ENCODE measurements at places on chromosomes 5 and 9.

DNA sequence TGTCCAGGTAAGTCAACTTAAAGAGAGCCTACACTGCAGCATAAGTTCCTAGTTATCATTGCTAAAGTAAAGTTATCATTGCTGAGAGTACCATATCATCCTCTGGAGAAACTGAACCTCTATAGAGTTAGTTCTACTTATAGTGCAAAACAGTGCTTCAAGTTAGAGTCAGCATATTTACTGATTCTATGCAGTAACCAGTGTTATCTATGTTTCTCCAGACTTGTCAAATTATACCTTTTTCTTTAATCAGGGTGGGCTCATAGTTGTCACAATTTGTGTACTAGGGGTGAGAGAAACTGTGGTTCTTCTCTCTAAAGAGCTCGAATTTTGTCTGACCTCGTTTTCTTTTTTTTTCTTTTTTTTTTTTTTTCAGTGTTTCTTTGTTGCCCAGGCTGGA, 79.6 kb downstream of the ANXA2R start:
- DNase-seq, result no peak

DNA sequence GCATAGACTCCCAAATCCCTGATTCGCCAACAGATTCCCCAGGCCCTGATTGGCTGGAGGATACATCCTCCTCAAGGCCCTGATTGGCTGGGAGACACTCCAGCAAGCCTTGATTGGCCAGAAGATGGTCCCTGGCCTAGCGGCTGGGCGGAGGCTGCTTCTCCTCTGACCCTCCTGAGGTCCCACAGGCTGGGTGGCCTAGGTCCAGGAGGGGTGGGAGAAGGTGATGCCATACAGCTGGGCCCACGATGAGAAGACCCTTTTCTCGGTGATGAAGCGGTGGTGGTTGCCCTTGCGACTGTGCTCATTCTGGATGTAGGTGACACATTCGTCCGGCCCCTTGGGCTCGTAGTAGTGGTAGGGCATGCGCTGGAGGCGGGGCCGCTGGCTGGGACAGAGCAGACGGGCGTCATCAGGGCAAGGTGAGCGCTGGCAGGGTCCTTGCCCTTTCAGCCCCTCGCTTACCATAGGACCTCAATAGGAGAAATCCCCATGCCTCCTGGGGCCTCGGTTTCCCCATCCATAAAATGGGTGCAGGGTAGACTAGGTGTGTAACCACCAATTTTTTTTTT, 9.0 kb upstream of the AK1 start:
- no peak for DNase-seq

- DNase-seq, result no peak
Measured at GRCh38 chr5:111626473-111627148, 114.3 kb upstream of the STARD4 start.

DNA sequence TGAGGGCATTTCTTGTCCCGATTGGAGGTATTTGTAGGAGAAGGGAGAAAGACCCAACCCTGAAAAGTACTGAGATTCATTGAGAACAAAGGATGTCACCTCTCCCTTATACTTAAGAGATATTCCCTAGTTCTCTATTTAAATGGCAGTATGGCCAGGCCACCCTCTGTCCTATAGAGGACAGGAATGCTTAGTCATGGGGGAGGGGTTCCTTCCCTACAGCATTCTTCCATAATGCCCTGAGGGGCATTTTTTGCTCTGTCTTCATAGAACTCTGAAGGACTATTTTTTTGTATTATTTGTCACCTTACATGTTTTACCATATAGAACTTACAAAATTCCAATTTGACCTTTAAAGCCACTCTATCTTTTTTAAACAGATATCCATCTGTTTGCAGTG, 176.3 kb downstream of the TMEM161B start:
- no peak for DNase-seq

DNA sequence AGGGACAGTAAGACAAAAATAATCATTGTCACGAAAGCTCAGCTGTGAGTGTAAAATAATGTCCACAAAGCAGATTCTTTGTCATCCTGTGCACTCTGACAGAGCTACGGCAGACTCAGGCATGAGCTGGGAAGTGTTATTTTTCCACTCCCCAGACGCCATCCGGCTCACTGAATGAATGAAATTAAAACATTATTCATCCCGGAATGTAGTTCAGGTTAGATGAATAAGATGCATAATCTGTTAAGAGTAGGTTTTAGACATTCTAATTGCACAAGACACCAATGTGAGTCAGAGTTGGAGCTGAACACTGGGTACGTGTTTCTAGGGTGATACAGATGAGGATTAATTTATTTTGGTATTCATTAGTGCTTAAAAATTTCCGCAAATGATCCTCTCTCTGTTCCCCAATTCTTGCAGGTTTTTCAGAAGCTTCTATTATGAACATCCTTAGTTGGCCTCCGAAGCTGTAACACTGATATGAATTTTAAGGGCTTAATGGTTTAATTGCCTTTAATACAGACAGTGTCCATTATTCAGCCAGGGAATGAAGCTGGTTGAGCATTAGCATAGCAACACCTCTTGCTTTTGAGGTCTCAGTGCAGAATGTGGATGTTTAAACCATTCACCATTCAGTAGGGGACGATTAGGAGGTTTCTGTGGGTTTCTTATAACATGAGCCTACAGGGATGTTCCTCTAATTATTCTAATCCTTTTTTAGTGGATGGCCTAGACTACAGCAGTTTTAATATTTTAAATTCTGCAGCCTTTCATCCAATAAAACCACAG, 65.6 kb upstream of the FRRS1L start:
- DNase-seq, result no peak

- DNase-seq, result no peak
Measured at GRCh38 chr9:5566054-5566618, 55.8 kb downstream of the PDCD1LG2 start.

- no peak for DNase-seq
Measured at GRCh38 chr9:31140316-31140715, 1244.1 kb upstream of the ACO1 start.

DNA sequence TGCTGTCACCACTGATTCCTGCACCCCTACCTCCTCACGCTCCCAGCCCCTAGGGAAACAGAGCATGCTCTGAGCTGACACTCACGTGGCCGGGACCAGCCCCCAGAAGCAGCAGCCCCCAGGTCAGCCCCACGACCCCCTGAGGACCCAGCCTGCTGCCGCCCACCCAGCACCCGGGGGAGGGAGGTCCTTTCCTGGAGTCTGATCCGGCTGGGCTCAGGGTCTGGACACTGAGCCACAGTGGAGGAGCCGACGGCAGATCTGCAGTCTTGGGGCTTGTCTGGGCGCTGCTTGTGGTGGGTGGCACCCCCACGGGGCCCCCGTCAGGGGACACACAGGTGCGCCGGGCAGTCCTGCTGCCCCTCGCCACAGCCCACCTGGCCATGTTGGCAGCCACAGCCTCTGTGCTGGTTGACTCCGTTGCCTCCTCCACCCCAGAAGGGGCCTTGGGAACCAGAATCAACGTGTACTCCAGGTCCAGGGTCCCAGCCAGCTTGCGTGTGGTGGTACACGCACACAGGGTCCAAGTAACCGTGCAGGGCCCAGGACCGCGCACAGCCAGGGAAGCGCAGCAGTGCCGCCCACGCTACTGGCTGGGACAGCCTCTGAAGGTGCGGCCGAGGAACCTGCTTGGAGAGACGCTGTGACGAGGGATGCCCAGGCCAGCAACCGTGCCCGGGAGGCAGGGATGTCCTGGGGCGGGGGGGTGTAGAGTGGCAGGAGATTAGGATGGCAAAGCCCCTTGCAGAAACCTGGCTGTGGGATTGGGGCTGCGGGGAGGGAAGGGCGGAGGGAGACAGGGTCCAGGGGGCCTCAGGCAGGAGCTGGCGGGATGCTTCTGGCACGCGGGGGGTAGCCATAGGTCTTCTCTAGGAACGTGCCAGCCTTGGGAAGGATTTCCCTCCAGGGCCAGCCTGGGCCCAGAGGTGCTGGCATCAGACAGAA, 3.5 kb downstream of the DNLZ start:
- no peak for DNase-seq

DNA sequence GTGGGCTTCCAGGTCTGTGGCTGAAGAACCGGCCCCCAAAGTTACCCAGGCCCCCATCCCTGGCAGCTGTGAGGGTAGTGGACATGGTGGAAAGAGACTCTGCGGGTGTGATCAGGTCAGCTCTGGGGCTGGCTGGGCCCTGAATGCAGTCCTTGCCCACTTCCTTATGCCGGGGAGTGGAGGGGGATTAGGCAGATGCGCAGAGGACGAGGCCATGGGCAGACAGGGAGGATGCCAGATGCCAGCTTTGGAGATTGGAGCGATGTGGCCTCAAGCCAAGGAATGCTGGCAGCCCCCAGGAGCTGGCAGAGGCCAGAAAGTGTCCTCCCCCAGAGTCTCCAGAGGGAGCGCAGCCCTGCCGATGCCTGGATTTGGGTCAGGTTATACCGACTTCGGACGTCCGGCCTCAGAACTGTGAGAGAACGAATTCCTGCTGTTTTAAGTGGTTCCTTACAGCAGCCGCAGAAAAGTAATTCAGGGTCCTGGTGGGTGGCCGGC, 69.8 kb downstream of the ADAMTS2 start:
- no peak for DNase-seq

- DNase-seq, result no peak
Measured at GRCh38 chr5:160315968-160316367, 3.6 kb upstream of the CCNJL start.

GRCh38 chr9:38380872-38381534, 11.5 kb upstream of the ALDH1B1 start:
- no peak for DNase-seq

DNA sequence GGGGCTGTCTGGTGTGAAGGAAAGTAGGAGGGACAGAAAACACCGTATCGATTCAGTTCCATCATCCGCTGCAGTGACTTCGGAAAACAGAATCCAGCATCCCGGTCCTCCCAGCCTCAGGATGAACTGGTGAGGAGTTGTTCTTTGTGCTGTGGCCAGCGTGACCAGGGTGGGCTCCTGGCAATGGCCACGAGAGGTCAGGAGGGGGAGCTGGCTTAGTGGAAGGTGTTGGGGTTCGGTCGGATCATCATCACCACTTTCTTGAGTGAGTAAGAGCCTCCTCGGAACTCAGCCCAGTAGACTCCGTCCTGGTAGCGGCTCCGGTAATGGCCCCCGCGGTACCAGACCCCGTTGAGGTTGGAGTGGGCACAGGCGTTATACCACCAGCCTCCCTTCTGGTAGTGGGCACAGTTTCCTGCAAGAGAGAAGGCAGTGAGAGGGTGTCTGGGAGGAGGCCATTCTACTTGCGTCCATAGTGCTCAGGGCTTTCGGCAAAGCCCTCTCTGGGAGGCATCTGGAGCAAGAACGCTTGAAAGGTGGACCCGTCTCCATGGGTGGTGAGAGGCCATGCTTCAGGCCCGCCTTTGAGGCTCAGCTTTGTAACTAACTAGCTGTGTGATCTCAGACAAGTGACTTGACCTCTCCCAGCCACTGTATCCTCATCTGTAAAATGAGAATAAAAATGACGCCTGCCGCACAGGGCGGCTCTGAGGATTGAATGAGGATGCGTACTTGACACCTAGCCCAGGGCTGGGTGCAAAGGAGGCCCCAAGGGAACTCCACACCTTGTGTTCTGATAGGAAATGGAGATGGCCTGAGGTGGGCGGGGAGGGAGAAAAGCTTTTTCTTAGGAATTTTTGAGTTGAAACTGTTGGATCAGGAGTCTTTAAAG, 33.5 kb downstream of the ANGPTL2 start:
- DNase-seq, result no peak

GRCh38 chr9:100474924-100475276, 2.0 kb downstream of the TMEFF1 start:
- no peak for DNase-seq

GRCh38 chr5:120124031-120124430, 340.1 kb upstream of the PRR16 start:
- no peak for DNase-seq

DNA sequence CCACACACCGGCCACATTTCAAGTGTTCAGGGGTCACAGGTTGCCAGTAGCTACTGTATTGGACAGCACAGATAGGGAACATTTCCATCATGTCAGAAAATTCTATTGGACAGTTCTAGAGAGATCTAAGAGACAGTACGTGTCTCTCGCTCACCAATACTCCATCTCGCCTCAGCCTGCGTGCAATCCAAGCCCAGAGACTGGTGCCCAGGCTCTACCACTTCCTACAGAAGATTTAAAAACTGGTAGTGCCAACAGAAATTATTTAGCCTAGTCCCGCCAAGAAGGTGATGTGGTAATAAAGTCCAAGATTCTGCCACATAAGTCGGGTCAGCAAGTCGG, 390 bp upstream of the SNX2 start:
- no peak for DNase-seq

DNA sequence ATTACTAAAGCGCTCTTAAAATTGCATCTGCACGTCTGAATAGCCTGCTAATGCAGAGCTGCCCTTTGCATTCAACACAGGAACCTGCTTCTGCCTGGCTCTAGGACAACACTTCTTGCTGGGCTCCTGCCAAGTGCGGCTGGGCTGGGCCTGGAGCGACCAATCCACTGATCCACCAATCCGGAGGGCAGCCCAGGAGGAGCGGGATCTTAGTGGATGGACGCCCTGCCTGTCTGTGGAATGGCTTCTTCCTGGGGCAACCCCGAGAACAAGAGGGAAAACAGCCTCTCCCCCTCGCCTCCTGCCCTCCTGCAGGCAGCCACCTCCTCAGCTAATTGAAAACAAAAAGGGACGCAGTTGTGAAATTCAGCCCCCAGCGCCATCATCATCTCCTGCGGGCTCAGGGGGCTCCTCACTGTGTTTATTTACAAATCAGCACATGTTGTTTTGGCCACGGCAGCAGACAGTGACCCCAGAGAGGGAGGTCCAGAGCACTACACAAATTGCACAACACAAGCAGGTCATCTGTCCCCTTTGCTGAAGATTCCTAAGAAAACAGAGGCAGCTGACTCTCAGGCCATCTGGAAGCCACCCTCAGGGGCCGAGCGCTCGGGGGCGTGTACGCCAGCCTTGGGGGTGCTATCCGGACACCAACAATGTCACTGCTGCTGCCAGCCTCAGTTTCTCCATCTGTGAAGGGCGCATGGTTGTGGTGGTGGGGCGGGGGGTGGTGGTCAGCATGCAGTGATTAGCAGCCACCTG, 57.3 kb downstream of the GADD45G start:
- DNase-seq, result no peak

GRCh38 chr5:91223886-91224285, 159.2 kb downstream of the ARRDC3 start:
- DNase-seq, result no peak

- DNase-seq, result no peak
Measured at GRCh38 chr5:120463006-120463680, 957 bp upstream of the PRR16 start.

DNA sequence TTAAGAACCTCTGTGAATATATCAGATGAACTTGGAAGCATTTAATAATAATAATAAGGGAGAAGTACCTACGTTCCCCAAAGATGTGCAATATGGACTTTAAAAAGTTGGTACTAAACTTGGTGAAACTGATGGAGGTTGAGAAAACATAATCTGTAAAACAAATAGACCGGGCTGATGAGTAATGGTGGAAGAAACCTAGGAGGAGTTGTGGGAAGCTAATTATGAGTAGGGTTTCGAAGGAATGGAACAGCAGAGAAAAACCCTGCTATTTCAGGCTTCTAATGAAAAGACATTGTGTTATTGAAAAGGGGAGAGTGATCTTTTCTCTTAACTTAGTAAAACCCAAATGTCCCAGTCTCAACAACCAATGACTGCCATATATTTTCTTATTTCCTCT, 229.3 kb downstream of the PCSK1 start:
- no peak for DNase-seq
